ENCODE measurements at places on chromosomes 7 and 10.

GRCh38 chr7:105234886-105235285 lies 153.8 kb downstream of the SRPK2 start:
- peaks cover 3% of the 10 kb centered on the region for H3K4me1 ChIP-seq
- H3K4me3 ChIP-seq = no peak overlapping the region
- H3K27ac ChIP-seq = no peak overlapping the region
- no peaks in the 10 kb centered on the region for H3K27me3 ChIP-seq
- no peaks in the 10 kb centered on the region for H3K36me3 ChIP-seq

- no peak for DNase-seq
- H3K27me3 ChIP-seq = no peaks in the 10 kb centered on the region
- no peaks in the 10 kb centered on the region for H3K4me1 ChIP-seq
- H3K4me3 ChIP-seq = no peak overlapping the region
- H3K36me3 ChIP-seq = no peaks in the 10 kb centered on the region
These were observed 176.0 kb upstream of the NAMPT start for GRCh38 chr7:106460792-106461254.

DNA sequence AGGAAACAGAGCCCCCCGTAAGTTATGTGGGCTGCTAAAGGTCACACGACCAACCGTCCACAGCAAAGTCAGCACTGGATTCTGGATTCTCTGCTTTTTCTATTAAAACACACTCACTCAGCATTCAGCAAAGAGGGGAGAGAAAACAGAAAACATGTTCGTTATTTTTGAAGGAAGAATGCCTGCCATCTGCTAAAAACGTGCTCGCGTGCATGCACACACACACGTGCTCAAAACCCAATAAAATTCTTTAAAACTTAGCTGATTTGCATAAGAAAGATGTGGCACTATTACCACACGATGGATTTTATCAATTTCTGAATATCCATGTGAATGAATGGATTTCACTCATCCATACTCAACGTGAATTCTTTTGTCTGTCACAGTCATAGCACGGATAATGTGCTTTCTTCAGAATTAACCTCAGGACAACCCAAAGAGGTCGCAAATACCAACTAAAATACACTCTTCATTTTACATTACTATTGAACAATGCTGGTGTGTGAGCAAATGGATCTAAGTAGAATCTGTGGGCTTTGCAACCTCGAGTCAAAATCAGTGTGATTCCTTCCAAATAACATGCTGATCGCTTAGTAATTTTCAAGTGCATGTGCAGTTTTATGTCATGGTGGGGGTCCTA lies 40.8 kb downstream of the NRP1 start:
- H3K4me1 ChIP-seq = no peaks in the 10 kb centered on the region
- no peaks in the 10 kb centered on the region for H3K36me3 ChIP-seq
- H3K4me3 ChIP-seq = no peak overlapping the region
- no peak for DNase-seq

GRCh38 chr10:130202984-130203621 lies 66.9 kb downstream of the GLRX3 start:
- H3K4me3 ChIP-seq = no peak overlapping the region
- no peaks in the 10 kb centered on the region for H3K36me3 ChIP-seq
- H3K27ac ChIP-seq = no peak overlapping the region
- H3K4me1 ChIP-seq = no peaks in the 10 kb centered on the region
- DNase-seq = no peak

- H3K27ac ChIP-seq = no peak overlapping the region
- no peaks in the 10 kb centered on the region for H3K4me1 ChIP-seq
- no peak for DNase-seq
- no peak overlapping the region for H3K4me3 ChIP-seq
- no peaks in the 10 kb centered on the region for H3K36me3 ChIP-seq
These were observed 720.5 kb downstream of the GRID1 start for GRCh38 chr10:85645926-85646711.

DNA sequence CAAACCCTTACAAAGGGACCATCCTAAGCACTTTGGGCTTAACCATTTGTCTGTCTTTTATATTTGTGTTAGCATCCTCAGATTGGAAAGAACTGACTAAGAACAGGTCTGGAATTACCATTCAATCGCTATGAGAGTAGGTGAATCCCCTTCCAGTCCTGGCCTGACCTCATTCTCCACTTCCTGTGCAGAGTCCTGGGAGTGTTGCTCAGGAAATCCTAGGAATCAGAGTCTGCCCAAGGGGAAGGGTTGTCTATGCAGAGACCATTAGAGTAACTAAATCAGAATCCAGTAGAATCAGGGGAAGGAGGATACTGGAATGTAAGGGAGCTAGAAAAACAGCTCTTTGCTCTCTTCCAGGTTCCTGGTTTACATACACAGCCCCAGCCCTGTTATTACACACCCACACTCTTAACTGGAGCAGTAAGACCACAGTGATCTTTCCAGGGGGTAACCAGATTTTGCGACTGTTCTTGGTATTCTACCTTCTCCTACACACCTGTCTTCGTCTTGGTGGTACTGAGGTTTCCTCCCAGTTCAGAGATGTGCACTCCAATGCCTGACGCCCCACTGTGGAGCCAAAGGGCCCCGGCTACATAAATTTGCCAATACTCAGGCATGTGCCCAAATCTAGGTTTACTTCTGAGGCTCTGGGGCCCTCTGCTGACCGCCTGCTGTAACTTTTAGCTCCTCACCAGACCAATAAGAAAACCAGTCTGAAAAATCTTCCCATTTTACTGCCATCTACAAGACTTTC lies 103.7 kb downstream of the RNF216 start:
- H3K4me1 ChIP-seq = peaks cover 5% of the 10 kb centered on the region
- no peak overlapping the region for H3K27ac ChIP-seq
- H3K27me3 ChIP-seq = no peaks in the 10 kb centered on the region

GRCh38 chr10:11113156-11113555 lies 95.5 kb downstream of the CELF2 start:
- H3K36me3 ChIP-seq = no peaks in the 10 kb centered on the region
- H3K4me3 ChIP-seq = no peak overlapping the region
- H3K4me1 ChIP-seq = peaks cover 9% of the 10 kb centered on the region

- no peak overlapping the region for H3K27ac ChIP-seq
- no peaks in the 10 kb centered on the region for H3K27me3 ChIP-seq
- peaks cover 26% of the 10 kb centered on the region for H3K36me3 ChIP-seq
- H3K4me3 ChIP-seq = no peak overlapping the region
- no peak for DNase-seq
- peaks cover 12% of the 10 kb centered on the region for H3K4me1 ChIP-seq
These were observed 5.0 kb downstream of the EPHB6 start for GRCh38 chr7:142859829-142860228.

- H3K36me3 ChIP-seq = no peaks in the 10 kb centered on the region
- no peak overlapping the region for H3K27ac ChIP-seq
- no peaks in the 10 kb centered on the region for H3K27me3 ChIP-seq
- DNase-seq = no peak
- no peak overlapping the region for H3K4me3 ChIP-seq
These were observed 88.6 kb upstream of the MACROH2A2 start for GRCh38 chr10:69963835-69964710.

- no peaks in the 10 kb centered on the region for H3K27me3 ChIP-seq
- DNase-seq = no peak
- no peak overlapping the region for H3K27ac ChIP-seq
- H3K36me3 ChIP-seq = no peaks in the 10 kb centered on the region
These were observed 33.9 kb upstream of the HYAL4 start for GRCh38 chr7:123811056-123811455.

GRCh38 chr7:7966141-7966734 lies 2.4 kb upstream of the GLCCI1 start:
- H3K4me3 ChIP-seq = no peak overlapping the region
- H3K4me1 ChIP-seq = peaks cover under 1% of the 10 kb centered on the region
- no peak overlapping the region for H3K27ac ChIP-seq

DNA sequence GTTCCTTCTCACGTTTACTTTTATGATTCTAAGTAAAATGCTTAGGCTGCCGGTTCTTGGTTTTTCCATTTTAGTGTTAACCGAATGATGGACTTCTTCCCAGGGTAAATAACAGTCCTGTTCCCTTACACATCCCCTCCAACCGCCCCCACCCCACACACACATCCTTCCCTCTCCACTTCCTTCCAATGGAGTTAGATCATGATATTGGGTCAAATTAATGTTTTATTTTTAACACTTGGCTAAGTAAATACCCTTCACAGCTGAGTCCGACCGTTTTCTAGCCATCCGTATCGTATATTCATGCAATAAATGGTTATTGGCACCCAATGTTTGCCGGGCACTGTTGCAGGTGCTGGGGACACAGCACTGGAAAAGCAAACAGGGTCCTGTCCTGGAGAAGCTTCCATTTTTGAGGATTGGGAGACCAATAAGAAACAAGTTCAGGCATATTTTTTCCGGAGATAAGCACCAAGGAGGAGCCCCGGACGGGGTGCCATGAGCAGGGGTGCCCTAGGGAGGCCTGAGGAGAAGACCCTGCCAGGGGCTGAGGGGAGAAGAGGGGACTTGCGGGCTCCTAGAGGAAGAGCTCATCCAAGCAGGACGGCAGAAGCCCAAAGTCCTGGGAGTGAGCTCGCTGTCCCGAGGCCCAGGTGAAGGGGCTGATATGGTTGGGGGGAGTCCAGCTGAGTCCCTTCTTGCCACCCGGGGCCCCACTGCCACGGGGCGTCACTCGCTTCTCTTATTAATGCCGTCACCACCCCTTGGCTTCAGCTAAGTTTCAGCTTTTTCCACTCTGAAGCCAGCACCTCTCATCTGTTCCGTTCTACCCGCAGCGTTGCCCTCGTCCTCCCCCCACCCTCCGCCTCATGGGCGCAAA lies 126.0 kb upstream of the RET start:
- no peak overlapping the region for H3K4me3 ChIP-seq
- H3K36me3 ChIP-seq = no peaks in the 10 kb centered on the region
- no peaks in the 10 kb centered on the region for H3K27me3 ChIP-seq
- H3K4me1 ChIP-seq = no peaks in the 10 kb centered on the region
- H3K27ac ChIP-seq = no peak overlapping the region
- DNase-seq = no peak

GRCh38 chr7:141649137-141649864 lies 52.7 kb downstream of the DENND11 start:
- peak overlapping the region; percentile 17 for H3K27ac ChIP-seq
- DNase-seq = no peak
- peaks cover 22% of the 10 kb centered on the region for H3K36me3 ChIP-seq

DNA sequence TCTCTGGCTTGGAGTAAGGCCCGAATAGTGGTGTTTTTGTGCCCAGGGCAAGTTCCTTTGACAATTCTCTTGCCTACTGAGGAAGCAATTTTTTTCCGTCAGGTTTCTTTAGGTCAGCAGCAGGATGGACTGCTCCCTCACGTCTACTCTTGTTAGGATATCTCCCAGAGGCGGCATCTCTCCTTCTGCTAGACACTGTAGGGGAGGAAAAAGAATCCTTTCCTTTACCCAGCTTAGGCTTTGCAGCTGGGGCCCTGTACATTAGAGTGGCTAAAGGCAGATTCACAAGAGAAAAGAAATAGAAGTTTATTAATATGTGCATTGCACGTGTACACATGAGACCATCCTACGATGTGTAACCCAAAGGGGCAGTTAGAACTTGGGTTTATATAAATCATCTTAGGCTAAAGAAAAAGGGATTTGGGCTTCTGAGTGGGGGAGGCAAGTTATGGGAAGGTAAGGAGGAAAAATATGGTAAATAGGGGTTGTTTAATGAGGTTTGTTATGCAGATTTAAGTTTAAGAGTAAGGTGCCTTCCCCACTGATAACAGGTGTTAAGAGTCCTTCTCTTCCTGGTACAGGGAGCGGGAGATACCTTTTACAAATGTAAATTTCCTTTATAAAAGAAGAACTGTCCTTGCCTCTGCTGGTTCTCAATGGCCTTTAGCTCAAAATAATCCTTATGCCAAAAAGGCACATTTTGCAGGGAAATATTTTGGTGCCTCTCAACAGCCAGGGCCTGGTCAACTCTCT lies 156.4 kb downstream of the AOAH start:
- H3K4me3 ChIP-seq = no peak overlapping the region
- no peak for DNase-seq
- H3K36me3 ChIP-seq = no peaks in the 10 kb centered on the region
- no peak overlapping the region for H3K27ac ChIP-seq
- peaks cover 10% of the 10 kb centered on the region for H3K4me1 ChIP-seq

DNA sequence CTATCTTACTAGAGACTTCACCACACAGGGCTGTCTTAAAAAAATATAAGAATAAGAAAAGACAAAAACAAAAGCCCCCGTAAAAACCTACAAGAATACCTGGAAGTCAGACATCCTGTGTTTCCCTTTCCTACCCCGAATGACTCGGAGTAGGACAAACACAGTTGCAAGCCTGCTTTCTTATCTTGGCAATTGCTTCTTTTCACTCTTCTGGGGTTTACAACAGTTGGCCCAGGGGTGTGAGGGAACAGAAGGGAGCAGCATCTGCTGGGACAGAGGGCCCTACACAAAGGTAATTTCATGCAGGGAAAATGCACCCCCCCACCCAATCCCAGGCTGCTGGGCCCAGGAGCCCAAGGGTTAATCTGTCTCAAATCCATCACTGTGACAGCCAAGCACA lies 220.6 kb downstream of the ARHGAP12 start:
- no peaks in the 10 kb centered on the region for H3K27me3 ChIP-seq
- H3K4me3 ChIP-seq = no peak overlapping the region
- peaks cover 11% of the 10 kb centered on the region for H3K4me1 ChIP-seq
- DNase-seq = no peak

- no peaks in the 10 kb centered on the region for H3K36me3 ChIP-seq
- H3K4me3 ChIP-seq = no peak overlapping the region
- H3K27ac ChIP-seq = no peak overlapping the region
- no peaks in the 10 kb centered on the region for H3K27me3 ChIP-seq
- DNase-seq = no peak
These were observed 70.0 kb downstream of the GPR141 start for GRCh38 chr7:37753398-37754050.

DNA sequence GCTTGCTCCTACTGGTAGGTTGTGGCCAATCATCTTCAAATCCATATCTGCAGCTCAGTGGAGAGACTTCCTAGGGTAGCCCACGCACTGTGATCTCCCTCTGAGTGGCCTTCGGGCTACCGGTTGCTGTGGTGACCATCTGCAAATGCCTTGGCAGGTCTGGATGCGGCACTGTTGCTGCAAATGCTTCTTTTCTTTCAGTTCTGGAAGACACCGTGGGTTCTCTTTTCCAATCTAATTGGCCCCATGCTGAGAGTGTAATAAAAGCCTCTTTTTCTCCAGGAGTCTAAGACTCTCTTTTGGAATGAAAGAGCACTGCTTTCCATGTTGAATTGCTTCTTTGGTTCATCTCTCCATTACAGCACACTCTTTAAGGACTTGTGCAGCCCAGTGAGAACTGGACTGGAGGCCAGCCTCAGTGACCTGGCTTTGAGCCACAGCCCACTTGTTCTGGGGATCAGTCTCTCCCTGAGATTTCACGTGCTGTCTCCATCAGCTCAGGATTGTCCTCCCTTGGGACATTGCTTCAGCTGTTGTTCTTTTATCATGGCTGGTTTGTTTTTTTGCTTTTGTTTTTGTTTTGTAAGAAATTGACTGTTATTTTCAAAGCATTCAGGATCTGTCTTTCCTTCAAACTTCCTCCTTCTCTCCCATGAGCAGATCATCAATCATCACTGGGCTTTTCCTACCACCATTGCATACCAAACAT lies 286.6 kb downstream of the BMPER start:
- no peak overlapping the region for H3K27ac ChIP-seq
- DNase-seq = no peak
- H3K36me3 ChIP-seq = no peaks in the 10 kb centered on the region
- no peak overlapping the region for H3K4me3 ChIP-seq

All from naive thymus-derived CD4-positive, alpha-beta T cell (primary cell).